ENCODE measurements at places on chromosomes 12 and 14. TPM values are rescaled to one million over a fixed set of nuclear protein-coding genes. Genes with fewer than 3 reads are reported as not detected.

The SDS gene
- total RNA-seq, result 0.51 TPM

The DPPA3 gene
- not detected for total RNA-seq

The C14orf39 gene
- total RNA-seq, result not detected

The CSRNP2 gene
- total RNA-seq, result 20.0 TPM

GRCh38 chr12:108190529-108190928 lies 61.4 kb downstream of the WSCD2 start:
- no peak for DNase-seq

DNA sequence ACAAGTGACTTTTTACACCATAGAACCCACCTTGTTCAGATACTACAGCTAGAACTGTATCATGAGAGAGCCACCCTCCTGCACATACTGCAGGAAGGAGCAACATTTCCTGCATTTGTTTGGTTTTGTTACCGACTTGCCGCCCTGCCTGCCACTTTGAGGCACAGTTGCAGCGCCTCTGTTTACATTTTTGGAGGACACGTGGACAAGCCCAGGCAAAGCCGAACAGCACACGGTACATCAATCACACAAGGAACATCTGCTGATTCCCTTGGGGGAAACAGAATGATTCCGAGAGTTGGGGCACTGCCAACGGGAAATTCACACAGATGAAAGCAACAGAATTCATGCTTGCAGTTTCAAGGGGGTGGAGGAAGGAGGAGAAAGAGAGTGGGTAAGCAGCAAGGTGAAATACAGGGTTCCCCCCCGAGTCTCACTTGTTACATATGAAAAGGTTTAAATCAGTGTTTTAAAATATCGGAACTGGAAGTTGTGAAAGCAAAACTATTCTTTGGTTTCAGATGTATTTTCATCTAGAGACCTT lies 110.7 kb downstream of the BTG1 start:
- peak; percentile 77 for DNase-seq

DNA sequence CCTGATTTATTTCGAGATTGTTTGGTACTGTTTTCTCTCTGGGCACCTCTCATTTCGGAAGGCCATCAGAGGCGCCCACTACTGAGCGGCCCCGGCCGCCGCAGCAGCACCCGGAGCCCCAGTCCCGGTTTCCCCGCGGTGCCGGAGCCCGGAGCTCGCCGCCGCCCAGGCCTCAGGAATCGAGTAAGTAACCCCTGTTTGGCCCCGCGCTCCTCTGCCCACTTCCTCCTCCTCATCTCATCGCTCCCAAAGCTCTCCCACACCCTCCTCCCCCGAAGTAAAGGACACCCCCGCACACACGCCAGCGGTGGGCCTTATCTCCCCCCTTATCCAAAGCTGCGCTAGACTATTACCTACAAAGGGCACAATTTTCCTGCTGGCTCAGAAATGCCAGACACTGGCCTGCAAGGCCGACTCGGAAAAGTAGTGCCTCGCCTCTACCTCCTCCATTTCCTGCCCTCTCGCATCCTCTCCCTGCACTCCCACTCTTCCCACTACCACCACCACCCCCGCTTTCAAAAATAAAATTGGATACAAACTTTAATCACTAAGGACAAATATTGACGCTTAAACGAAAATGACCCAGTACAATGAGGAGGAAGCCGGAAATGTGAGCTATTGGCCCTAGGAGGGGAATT lies 637 bp upstream of the FOXG1 start:
- DNase-seq, result no peak

- DNase-seq, result no peak
Observed at GRCh38 chr14:54253195-54253947, 143.4 kb upstream of the CDKN3 start.

- DNase-seq, result no peak
Observed at GRCh38 chr12:40393026-40393425, 168.2 kb downstream of the LRRK2 start.

DNA sequence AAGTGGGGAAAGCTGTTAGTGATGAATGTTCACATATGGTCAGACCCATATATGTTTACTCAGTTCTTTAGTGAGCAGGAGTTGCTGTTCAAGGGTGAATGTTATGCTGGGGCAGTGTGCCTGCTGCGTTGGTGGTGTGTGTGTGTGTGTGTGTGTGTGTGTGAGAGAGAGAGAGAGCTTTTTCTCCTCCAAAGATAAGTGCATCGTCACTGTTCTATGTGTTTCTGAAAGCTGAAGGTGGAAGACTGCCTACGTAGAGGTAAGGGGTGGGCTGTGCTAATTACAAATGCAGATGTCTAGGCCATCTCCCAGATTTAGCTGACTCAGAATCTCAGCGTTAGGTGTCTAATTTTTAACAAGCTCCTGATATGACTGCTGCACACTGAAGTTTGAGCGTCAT lies 10.5 kb downstream of the GABARAPL1 start:
- no peak for DNase-seq

DNA sequence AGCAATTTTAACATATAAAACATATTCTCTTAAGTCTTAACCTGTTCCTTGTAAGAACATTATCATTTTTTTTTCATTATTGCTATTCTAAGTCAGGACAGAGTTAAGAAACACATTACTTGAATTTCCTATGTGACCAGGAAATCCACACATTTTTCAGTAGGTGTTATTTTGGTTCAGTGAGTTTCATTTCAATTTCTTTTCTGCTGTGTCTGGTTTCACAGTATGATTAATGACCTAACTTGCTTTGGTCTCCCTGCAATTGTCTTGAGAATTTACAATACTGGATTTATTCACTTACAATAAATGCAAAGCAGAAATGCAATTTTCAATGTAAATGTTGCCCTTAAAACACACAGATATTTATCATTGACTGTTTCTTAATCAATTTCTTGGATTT lies 396.9 kb upstream of the TMTC1 start:
- DNase-seq, result no peak

DNA sequence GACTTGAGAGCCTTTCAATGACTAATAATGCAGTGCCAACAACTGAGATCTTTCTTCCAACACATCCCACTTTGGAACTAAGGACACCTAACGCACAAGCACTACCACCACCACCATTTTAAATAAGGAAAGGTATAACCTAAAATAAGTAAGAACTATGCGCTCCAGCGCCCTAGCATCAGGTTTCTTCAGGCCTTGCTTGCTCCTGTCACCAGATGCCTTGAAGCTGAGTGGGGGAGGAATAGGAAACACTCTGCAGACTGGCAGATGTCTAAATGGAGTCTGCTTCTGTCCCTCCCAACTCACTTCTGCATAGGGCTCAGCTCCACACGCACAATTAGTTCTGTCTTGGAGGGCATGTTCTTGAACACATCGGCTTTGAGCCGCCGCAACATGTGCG lies 15.1 kb downstream of the CHD4 start:
- DNase-seq, result no peak

DNA sequence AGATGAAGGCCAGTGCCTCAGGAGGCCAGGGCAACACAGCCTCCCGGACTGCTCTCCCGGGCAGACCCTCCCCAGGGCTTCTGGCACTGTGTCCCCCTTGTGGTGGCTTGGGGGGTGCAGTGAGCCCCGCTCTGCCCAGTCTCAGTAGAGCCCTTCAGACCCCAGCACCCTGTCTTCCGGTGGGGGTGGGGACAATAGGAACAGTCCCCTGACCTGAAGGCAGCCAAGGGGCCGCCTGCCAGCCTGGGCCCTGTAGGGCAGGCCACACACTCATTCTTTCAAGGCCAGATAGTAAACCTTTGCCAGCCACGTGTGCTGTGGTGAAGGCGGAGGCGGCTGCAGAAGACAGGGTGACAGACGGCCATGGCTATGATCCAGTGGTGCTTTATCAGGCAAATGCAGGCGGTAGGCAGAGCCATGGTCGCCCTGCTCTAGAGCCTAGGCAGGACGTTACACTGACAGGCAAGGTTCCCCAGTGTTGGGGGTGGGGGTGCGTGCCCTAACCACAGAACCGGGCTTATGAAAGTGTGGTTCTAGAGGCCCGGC lies 15.0 kb downstream of the ZFYVE21 start:
- DNase-seq, result no peak

DNA sequence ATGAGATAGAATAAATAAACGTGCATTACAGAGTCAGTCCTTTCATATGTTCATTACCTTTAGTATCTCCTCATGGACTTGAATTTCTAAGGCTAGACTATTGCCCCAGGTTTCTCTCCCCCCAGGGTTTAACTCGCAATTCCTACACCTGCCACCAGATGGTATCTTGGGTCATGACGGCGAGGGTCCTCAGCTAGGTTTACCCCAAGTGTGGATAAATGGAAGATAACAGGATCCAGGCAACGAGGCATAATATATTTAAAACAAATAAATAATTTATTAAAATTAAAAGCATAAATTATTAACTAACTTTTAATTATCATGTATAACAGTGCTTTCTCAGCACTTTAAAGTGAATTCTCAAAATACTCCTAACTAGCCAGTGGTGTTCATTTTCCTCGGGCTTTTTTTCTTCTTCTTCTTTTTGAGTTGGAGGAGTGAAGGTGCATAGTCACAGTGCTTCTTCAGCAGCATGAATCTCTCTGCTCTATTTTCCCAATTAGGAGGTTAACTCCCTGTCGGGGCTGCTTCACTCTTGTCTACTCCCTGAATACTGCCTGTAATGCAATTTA lies 243.5 kb upstream of the CAND1 start:
- peak; percentile 28 for DNase-seq

DNA sequence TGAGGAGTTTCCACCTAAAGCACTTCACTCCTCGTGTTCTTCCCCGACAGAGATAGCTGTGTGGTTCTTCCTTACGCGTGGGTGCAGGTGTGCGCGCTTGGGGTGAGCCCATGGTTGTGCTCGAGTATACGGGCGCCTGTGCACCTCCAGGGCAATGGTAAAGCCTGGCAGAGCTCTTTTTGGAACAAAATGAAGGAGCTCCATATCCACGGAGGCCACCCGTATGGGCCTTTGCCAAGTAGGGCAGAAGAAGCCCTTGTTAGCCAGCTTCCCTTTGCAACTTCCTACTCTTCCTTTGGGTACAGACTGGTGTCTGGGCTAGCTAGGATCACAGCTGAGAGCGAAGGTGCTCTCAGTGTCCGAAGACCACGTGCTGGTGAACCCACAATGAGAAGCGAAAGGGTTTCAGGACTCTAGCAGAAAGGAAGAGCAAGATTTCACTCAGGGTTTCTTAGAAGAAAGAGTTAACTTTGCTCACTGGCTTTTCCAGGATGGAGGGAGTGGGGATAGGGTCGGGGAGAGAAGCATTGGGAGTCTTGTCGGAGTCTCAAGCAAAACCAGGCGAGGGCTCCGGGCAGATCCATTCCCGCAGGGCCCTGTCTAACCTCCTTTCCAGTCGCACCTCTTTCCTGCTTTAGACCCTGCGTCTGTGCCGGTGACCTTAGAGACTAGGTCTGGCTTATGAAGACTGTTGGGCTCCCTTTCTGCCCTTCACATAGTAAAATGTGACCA lies 960 bp upstream of the LRFN5 start:
- no peak for DNase-seq

- no peak for DNase-seq
Observed at GRCh38 chr12:98736352-98737321, 91.5 kb downstream of the APAF1 start.

GRCh38 chr14:22177870-22178269 lies 411.2 kb downstream of the DAD1 start:
- DNase-seq, result no peak

- DNase-seq, result peak; percentile 46
Observed at GRCh38 chr12:12927211-12928079, 24.5 kb downstream of the GPRC5D start.

DNA sequence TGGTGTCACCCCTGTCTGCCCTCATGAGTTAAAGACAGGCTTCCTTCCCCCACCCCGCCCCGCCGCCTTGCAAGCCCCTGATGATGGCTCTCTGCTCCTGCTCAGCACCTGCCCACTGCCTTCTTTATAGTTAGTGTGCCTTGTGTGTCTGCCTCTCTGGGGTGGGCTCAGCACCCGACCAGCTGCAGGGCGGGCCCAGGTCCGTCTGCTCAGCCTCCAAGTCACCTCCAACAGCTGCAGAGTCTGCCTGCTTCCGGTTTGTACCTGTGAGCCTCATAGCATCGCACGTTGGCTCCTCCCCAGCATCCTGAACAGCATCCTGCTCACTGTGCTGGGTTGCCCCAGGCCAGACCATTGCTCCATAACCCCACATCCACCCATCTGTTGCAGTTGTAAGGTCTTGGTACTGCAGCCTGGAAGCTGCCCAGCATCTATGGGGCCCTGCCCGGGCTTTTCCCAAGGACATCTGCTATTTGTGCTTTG lies 3.5 kb downstream of the TGFB3 start:
- DNase-seq, result peak; percentile 10

Measured in naive thymus-derived CD4-positive, alpha-beta T cell (primary cell).